ENCODE measurements at places on chromosomes 5 and 9.

GRCh38 chr5:68214482-68215207 is 911 bp upstream of the PIK3R1 start:
- DNase-seq, result no peak

DNA sequence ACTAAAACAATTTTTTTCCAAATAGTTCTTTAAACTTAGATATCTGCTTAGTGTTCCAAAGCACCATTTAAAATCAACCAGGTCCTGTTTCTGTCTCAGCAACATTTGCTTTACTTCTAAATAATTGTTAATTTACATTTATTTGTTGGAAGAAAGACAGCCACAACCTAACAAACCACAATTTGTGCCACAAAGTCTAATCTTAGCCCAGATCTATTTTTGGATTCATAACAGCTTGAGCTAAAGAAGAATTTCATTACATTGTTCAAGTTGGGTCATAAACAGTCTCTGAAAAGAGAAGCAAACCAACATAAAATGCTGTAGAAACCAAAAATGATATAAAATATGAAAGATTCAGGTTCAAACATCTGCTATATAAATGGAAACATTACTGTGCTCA is 24.4 kb downstream of the MLLT3 start:
- DNase-seq, result no peak

DNA sequence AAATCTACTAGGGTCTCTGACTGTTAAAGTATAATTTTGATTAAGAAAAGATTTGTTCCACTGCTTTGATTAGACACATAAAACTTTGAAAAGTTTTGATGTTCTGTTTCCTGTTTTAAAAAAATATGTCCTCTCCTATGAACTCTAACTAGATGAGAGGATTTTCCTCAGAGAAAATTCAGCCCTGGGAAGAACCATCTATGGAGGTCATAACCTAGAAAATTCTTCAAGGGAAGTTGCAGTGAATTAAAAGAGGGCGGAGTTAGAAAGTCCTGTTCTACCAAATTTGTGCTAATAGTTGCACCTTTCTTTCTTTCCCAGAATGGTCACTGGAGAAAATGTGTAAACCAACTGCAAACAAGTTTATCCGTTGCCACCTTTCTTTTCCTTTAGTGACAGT is 27.7 kb downstream of the PIK3R1 start:
- DNase-seq, result no peak

- peak; percentile 87 for DNase-seq
These were observed 19.5 kb upstream of the GOLPH3 start for GRCh38 chr5:32193591-32193990.

DNA sequence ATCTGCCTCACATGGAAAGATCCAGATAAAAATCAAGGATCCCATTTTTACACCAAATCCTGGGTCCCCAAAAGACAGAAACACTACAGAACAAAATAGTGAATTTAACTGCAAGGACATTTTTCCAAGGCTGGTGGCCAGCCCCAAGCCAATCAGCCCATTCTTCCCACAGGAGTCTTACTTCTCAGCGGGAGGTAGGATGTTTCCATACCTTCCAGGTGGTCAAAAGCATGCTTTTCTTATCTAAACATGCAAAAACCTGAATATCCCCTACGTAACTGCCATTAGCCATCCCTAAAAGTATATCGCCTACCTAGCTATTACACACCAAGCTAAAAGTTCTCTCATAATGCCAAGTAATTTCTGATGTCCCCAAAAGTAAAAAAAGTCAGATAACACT is 20.6 kb downstream of the TMEM161B start:
- DNase-seq, result no peak

DNA sequence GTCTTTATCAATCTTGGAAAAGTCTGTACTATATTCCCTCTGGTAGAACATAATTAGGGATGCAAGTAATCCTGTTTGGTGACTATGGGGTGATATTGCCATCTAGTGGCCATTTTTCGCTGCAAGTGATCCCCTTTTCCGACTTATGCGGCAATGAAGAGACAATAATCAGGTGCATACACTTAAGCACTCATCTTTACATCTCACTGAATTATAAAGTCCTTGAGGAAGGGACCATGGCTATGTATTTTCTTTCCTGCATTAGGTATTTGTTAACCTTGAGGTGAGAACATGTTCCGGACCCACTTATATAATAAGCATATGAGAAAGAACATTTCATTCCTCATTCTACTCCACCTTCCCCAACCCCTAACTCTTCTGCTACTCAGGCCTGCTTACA is 19.6 kb upstream of the LIX1 start:
- no peak for DNase-seq

DNA sequence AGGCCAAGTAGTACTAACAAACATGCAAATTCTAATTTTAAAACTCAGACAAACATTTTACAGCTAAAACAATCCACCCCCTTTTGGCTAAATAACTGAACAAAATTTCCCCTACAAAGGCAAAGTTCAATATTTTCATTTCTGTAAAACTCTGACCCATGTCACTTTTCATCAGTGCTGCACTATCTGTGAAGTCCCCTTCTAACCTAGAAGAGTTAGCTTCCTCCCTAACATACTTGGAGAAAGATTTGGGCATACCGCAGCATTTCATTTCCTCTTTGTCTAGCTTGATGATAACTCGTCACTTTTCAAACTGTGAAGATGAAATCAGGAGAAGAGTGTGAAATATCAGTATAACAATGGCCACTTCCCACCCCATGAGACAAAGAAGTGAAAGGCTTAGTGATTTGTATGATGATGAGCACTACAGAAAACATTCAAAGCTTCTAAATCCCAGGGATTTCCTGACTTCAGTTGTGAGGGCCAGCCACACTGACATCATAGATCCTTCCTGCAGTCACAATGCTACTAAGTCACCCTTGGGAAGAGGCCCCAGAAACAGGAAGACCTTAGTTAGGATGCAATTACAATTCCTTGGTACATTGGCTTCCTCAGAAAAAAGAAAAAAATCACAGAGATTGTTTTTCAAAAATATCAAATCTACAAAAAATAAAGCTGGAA is at the start of gene FAM81B:
Gene FAM81B, plus strand, starts transcription at position 555 of the 681 bp plus-strand sequence. Its CDS starts 24 bp downstream, at position 579.
- DNase-seq, result no peak

- DNase-seq, result no peak
These were observed 6.9 kb downstream of the UGT3A2 start for GRCh38 chr5:36059571-36060419.

DNA sequence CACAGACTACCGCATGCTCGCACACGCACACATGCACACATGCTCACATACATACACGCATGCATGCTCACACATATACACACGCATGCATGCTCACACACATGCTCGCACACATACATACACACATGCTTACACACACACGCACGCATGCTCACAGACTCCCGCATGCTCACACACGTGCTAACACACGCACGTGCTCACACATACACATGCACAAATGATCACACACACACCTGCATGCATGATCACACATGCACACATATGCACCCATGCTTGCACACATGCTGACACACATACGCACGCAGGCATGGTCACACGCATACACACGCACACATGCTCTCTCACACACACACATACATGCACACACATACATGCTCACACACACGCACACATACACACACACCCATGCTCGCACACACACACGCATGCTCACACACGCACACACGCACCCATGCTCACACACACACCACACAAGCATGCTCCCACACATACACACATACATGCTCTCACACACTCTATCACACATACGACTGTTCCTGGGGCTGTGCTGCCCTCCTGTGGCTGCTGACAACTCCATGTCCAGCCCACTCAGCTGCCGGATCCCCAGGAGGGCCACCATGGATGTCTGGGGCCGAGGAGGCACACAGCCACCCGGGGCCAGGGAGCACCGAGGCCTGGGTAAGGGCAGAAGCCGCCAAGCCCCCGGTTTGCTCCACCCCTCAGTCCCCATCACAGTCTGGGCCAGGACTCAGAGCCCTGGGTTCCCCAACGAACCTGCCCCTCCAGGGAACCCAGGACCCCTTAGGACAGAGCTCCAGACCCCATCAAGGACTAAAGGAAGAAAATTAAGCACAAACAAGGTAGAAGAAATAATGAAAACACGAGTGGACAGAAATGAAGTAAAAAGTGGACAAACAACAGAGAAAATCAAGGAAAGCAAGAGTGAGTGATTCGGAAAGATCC is 31.4 kb upstream of the EGFL7 start:
- DNase-seq, result peak; percentile 90

- no peak for DNase-seq
These were observed 1007.8 kb upstream of the WWC1 start for GRCh38 chr5:167283691-167284090.

DNA sequence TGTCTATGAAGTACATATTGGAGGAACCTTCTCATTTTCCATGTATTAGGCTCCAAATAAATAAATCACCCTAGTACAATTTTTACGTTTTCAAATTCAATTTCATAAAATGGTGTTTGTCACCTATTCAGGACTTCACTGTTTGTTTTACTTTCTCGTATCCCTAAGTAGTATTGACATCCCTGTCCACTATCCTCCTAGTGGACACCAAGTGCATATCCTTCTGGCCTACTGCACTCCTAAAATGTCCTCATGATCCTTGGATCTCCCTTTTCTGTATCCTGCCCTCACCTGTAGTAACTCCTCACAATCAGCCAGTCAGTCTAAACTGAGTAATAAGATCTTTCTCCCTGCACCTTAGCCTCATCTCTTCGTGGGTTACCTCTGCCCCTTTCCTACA is 539.9 kb downstream of the DMRTA1 start:
- DNase-seq, result no peak

DNA sequence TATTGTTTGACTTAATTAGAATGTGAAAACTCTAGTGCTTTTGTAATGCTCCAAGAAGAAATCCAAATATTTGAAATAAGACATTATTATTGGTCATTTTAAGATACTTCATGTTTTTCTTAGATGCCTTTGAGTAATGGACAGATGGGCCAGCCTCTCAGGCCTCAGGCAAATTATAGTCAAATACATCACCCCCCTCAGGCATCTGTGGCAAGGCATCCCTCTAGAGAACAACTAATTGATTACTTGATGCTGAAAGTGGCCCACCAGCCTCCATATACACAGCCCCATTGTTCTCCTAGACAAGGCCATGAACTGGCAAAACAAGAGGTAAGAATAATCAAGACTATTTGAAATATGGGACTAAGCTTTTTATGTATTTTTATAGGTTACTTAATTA is 69.2 kb upstream of the SREK1 start:
- no peak for DNase-seq

- no peak for DNase-seq
These were observed 90.6 kb downstream of the PRRT1B start for GRCh38 chr9:131635892-131636291.

DNA sequence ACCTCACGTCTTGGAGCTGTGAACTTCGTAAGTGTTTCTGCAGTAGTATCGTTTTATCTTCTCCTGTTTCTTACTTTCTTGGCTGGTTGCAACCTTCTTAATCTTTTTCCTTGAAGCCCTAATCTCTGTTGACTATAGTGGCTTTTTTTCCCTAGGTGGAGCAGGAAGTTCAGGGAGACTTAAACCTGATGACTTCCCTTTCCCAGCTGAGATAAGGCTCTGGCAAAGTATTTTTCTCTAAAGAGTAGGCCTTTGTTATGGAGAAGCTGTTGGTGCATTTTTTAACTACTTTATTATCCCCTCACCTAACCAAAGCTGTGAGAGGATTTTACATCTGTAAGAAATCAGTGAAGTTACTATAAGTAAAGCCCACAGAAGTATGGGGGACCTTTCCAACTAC is 723.1 kb upstream of the RIOK2 start:
- DNase-seq, result no peak

DNA sequence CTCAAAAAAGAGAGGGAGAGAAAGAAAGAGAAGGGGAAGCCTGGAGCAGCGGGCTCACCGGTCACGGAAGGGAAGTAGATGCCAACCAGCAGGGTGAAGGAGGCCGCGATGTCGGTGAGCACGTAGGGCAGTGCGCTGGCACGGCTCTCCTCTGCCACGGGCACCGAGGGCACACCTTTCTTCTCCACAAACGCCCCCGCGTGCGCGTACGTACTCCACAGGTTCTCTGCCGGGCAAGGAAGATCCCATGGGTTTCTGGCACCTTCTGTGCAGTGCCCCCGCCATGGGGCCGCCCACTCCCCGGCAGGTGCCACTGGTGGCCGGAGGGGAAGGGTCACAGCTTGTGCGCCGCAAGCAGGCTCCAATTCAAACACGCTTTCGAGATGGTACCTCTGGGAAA is 30.3 kb downstream of the SLC12A7 start:
- no peak for DNase-seq

GRCh38 chr5:110413856-110414255 is 312.6 kb downstream of the TMEM232 start:
- DNase-seq, result no peak

GRCh38 chr5:109959652-109960051 is 269.9 kb downstream of the MAN2A1 start:
- no peak for DNase-seq

DNA sequence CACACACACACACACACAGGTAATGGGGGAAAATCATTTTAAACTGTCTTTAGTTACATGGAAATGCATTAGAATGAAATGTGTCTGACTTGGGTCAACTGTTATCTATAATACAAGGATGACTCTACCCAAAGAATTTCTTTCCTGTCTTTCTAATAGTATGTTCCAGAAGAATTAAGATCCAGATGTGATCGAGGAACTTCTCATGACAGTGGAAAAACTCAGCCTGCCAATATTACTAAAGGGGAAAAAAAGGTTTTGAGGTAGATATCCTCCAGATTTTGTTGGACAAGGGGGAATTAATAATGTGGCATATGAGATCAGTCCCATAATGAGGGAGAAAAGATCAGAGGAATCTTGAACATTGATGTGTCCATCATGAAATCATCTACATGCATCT is 190.6 kb upstream of the MAP3K1 start:
- no peak for DNase-seq

DNA sequence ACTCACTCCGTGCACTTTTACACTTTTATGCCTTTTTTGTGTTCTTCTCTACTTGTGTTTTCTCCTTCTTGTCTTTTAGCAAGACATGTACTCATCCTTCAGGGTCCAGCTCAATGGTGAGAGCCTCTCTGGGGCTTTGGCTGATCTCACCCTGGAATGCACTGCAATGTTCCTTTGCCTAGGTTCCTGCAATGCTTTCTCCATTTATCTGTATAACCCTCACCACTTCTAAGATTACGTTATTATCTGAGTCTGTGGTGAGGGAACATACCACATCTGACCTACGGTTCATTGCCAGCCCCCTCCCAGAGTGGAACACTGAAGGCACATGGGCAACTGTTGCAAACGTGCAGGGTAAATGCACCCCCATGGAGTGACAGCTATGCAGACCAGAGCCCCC is 47.3 kb downstream of the KCNIP1 start:
- DNase-seq, result no peak

- no peak for DNase-seq
These were observed 19.6 kb upstream of the RNF20 start for GRCh38 chr9:101514071-101514470.

- no peak for DNase-seq
These were observed 21.6 kb upstream of the NNT start for GRCh38 chr5:43581398-43581797.

DNA sequence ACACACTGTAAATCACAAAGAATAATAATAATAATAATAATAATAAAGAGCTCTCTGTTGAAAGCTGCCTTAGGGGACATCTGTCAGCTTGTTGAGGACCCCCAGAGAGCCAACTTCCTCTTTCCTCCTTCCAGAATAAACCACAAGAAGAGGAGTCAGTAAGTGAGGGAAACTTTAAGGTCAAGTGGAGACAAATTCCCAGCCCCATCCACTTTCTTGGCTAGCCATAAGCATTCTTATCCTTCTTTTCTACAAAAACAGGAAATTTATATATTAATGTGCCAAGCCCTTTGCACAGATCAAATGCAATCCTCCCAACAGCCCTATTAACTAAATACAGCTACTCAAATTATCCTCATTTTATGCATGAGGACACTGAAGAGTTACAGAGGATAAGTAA is 9.4 kb upstream of the C5orf58 start:
- DNase-seq, result no peak

All from left ventricle myocardium superior (tissue), 1 donor.